Stimulated activated CD8-positive, alpha-beta memory T cell treated with anti-CD3 and anti-CD28 coated beads, Interleukin-4, amount 100 ng/mL, for 1 hour (primary cell): ENCODE measurements at places on chromosomes 2 and 18.
A peak's percentile ranks its signal among the peaks of the same experiment; 100 is the strongest.

GRCh38 chr2:153645599-153645998 is 167.0 kb upstream of the RPRM start:
- no peak for DNase-seq

GRCh38 chr2:182890305-182890704 is 23.9 kb upstream of the FRZB start:
- DNase-seq = no peak

DNA sequence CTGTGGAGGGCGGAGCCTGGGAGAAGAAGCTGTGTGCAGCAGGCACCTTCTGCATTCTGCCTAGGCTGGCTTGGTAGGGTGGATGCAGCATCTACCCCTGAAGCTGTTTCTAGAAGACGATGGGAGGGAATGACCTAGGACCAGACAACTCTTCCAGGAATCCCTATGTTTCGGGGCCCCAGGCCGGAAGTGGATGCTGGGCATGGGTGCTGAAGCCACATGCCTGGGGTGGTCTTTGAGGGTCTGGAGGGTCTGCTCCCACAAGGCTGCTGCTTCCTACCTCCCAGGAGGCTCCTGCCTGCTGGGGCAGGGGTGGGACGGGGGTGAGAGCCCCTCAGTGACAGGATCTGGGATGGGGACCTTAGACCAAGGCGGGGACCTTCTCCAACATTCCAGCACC is 61.0 kb downstream of the CIB4 start:
- no peak for DNase-seq

- DNase-seq = no peak
Observed at GRCh38 chr18:22064581-22064980, 104.8 kb upstream of the GATA6 start.

- peak; percentile 8 for DNase-seq
Observed at GRCh38 chr2:88350331-88351248, 101.9 kb downstream of the FOXI3 start.
